ENCODE measurements at places on chromosomes 7 and 10. TPM values are rescaled to one million over a fixed set of nuclear protein-coding genes. Genes with fewer than 3 reads are reported as not detected.

The HOXA7 gene
- total RNA-seq = not detected

The MEOX2 gene
- total RNA-seq = 0.81 TPM

The NPY4R gene
- total RNA-seq = not detected

The CYP3A7 gene
- not detected for total RNA-seq

The CNNM1 gene
- 0.16 TPM for total RNA-seq

The TIMM23B gene
- 8.7 TPM for total RNA-seq

The BMPER gene
- total RNA-seq = 23.5 TPM

The PAX4 gene
- not detected for total RNA-seq

The UCMA gene
- total RNA-seq = not detected

The WEE2 gene
- not detected for total RNA-seq

The GDF2 gene
- not detected for total RNA-seq

The SVOPL gene
- not detected for total RNA-seq

Measured in cardiac atrium fibroblast (primary cell).